Panc1 (cell line): ENCODE measurements at places on chromosomes 1 and 21.

DNA sequence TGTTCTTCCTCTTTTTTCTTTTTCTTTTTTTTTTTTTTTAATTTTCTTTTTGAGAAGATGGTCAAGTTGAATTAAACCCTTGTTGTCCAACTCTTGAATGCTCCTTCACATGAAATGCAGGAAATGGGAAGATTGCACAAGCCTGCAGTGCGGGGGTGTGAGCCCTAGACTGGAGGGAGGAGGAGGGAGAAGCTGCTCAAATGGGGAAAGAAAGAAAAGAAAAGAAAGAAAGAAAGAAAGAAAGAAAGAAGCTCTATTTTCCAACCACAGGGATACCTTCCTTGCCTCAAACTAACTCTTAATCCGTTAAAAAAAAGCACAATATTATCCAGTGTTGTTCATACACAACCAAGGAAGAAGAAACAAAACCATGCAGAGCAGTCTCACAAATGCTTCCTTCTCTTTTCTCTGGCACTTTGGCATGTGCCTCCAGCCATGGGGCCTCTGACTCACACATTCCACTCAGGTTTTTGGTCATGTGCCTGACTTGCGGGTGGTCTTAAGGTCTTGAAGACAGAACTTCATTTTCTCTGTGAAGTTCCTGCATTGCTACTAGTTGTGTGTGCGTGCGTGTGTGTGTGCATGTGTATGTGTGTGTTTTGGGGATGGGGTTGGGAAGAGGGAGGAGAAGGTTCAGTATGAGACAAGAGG, 276.1 kb downstream of the RPS6KC1 start:
- DNase-seq: no peak

GRCh38 chr21:41396558-41397075, 29.4 kb upstream of the MX1 start:
- no peak for DNase-seq

DNA sequence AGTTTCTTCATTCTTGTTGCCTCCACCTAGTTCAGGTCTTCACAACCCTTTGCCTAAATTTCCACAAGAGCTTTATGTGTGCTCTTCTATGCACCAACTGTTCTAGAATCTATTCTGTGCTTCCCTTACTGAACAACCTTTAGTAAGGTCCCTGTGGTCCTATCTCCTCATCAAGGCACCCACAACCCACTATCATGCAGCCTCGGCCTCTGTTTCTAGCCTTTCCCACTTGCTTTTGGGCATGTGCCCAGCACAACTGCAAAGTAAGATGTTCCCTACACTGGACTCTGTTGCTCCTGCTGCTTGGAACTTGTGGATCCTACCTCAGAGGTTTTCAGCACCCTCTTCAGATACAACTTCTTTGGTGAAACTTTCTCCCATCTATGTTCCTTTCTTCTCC, 2.4 kb upstream of the IER5 start:
- no peak for DNase-seq

DNA sequence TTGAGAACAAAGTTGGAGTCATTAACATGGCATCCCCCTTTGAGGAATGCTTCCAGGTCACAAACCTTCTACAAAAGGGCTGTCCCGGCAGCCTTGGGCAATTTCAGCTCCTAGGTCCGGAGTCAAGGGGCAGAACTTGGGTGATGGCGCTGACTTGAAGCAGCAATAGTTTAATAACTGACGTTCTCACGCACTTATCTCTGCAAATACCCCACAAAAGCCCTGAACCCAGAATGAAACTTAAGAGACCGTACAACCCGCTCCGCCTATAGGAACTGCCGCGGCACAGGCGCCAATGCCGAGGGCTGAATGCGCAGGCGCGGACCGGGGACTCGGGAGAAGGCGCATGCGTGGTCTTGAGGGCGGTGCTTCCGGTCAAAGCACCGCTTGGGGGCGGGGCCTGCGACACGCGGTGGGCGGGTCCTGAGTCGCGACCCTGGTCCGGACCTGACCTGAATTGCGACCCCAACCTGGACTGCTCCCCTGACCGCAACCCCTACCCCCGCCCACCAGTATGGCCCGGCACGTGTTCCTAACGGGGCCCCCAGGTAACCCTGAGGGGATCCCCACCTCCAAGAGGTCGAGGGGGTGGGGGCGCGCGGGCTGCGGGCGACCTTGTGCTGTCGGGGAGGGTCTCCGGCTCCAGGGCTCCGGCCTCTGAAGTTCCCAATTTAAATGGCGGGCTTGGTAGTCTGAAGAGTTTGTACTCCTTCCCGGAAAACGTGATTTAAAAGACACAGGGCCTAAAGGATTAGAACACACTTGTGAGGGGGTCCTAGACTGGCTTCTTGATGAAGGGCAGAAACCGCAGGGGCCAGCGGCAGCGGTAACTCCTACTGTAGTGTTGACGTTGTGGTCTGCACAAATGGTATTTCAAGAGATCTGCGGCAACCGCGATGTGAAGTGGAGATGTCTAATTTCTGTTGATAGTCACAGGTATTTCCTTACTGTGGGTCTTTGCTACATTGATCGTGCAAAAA, at the start of gene NTPCR:
TSS of gene NTPCR (plus strand) at position 415 of the 980 bp plus-strand sequence. CDS start at position 515, 100 bp downstream.
- DNase-seq: peak; percentile 82

DNA sequence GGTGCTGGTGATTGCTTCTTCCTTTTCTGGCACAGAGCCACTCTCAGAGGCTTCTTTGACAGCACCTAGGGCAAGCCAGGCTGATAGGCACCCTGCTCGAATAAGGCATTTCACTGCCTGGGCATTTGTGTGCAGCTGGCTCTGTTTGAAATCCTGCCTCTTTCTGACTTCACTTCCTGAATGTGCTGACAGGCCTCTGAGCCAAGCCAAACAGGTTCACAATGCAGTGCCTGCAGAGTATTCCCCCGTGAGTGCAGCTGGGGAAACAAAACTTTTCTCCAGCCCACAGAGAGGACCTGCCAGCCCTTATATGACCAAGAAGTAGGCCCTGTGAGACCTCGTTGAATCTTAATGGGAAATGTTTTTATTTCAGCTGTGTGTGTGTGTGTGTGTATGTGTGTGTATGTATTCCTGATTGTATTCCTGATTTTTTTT, 10.4 kb downstream of the JUN start:
- no peak for DNase-seq

- no peak for DNase-seq
Measured at GRCh38 chr1:179384027-179384426, 18.3 kb downstream of the AXDND1 start.

- DNase-seq: no peak
Measured at GRCh38 chr1:211257826-211258225, 1.3 kb upstream of the RCOR3 start.
